ENCODE measurements at places on chromosomes 2 and 18. TPM values are rescaled to one million over a fixed set of nuclear protein-coding genes. Genes with fewer than 3 reads are reported as not detected.

The SLC40A1 gene
- 2.0 TPM for total RNA-seq

The GAD1 gene
- total RNA-seq, result 0.39 TPM

DNA sequence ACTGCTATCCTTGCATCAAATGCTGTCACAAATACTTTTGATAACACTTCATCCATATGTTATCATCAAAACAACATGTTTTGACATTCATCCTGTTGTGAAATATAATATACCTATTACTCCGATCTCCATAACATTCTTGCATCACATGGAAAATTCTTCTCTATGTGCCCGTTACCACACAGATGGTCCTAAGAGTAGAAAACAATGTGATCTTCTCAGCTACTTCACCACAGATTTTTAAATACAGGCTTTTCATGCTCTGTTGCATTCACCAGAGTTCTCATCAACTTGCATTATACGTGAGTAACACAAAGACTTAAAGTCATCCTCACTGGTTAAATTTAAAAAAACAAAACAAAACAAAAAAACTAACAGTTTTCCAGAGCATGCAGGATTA lies 1603.3 kb upstream of the ZEB2 start:
- DNase-seq, result no peak

DNA sequence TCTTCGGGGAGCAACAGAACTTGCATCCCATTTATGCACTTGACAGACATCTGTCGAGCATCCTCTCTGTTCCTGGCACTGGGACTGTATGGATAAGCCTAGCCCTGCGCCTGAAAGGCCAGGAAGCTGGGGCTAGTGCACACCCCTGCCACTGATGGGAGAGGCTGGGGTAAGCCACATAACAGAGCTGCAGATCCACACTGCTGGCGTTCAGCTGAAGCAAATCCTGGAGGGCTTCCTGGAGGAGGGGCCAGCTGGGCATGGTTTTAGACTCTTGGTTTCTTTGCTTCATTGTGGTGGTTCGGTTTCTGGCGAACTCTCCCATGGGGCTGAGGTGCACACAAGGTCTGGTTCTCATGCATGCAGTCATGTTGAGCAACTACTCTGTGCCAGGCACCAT lies 45.5 kb upstream of the FOSL2 start:
- no peak for DNase-seq

The LAMA1 gene
- 96.1 TPM for total RNA-seq

GRCh38 chr2:37866171-37866934 lies 58.7 kb upstream of the RMDN2 start:
- DNase-seq, result no peak

The DNPEP gene
- 39.5 TPM for total RNA-seq

- no peak for DNase-seq
Observed at GRCh38 chr2:234420408-234420807, 76.5 kb downstream of the ARL4C start.

The NAT8 gene
- not detected for total RNA-seq

DNA sequence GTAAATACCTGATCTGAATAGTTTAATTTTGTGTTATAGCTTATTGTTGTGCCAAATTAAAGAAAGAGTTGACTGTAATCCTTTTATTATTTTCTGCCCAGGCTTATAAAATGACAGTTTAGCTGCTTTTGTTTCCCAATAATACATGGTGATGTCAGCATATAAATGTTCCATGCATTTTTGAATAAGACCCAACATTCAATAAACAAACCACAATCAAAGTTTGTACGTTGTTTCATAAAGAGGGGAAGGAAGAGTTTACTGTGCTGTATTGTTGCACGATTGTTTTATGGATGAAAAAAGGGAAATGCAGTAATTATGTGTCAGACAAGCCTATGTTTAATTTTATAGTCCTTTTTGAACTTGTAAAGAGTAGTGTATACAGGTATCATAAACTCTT lies 177.2 kb upstream of the SCN7A start:
- no peak for DNase-seq

The DSC3 gene
- total RNA-seq, result 0.16 TPM

- no peak for DNase-seq
Observed at GRCh38 chr2:216349366-216349765, 22.9 kb downstream of the MARCHF4 start.

DNA sequence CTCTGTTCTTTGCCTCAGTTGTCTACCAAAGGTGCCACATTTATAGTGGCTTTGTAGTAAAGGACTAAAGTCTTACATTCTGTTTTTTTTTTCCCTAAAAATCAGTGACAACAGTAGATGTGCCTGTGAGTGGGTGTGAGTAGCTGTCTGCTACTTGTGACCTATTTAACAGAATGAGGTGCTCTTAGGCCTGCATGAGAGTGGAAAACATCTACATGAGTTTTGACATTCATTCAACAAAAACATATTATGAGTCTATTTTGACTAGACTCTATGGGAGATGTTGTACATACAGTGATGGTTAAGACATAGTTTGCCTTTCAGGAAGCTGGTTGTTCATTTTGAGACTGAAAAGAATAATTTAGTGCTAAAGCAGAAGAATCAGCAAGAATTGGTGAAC lies 36.7 kb downstream of the IL1R2 start:
- no peak for DNase-seq

DNA sequence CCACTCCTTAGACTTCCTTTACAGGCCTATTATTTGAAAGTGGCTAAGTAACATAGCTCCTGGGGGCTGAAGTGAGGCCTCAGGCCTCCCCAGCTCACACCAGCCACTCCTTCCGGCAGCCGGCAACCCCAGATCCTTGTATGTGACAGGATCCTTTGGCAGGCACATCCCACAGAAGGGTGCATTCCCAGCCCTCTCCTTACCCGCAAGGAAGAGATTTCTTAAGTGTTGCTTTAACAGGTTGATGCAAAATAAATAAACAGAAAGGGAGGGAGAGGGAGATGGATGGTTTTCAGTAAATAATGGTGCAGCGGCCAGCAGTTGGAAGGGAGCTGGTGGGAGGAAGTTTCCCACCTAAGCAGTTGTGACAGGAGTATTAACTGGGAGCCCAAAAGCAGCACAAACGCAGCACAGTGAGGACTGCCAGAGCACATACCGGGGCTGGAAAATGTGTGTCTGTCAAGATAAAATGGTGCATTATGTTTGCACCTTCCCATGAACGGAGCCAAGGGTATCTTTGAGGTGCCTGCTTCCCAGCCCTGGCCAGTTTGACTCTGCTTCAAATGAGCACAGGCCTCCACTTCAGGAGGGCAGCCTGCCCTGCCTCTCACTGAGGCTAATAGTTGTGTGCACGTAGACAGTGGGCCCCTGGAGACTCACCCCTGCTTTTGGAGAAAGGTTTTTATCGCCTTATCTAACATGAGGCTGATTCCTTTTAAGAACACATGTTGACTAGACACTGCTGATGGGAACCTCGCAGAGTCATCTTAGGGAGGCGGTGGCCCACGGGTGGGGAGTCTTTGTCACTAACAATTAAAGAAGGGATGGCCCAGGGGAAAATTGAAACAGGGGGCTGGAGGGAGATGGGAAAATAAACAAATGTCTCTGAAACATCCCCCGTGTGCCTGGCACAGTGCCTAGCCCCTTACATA lies 32.8 kb downstream of the NRP2 start:
- no peak for DNase-seq

DNA sequence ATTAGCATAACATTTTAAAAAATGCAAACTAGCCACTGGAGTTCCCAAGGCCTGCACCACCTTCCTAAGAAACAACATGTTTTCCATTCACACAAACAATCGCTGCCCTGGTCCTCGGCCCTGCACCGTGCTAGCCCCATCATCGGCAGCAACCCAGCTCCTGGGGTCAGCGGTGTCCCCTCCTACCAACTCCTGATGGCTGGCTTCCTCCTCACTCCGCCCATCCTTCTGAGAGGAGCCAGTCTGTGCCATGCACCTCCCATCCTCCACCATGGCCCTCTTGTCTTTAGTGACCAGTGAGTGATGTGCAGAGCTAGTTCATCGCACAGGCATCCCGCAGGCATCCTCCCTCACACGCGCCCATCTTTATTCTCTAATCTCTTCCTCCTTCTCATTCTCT lies 81.9 kb downstream of the LONRF2 start:
- DNase-seq, result no peak

The TNS1 gene
- total RNA-seq, result 11.3 TPM

GRCh38 chr2:240127191-240127750 lies 8.8 kb downstream of the COPS9 start:
- no peak for DNase-seq

DNA sequence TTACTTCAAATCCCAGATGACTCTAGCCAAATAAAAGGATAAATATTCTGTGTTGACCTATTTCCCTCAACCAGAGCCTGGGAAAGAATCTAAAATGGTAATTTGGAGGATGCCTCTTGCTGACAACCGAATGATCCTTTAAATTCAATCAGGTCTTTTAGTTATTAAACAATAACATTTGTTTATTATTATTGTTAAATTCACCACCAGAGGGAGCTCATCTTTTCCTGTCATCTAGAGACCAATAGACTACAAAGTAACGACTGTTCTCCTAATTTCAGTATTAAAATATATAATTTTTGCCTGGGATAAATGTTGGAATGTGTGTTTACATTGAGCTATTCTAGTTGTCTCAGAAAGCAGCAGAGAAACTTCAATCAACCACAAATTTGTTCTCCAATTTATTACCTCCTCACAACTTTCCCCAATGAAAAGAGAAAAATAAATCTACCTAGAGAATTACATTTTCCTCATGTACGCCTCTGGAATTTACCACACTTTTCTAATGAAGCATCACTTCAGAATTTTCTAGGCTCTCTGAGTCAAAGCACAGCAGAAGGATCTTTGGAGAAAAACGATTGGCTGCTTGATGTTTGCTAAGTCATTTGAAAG lies 142.7 kb downstream of the SCG2 start:
- no peak for DNase-seq

The ANKRD30BL gene
- total RNA-seq, result not detected

- DNase-seq, result no peak
Observed at GRCh38 chr2:36963106-36963505, 3.2 kb downstream of the STRN start.

The CTAGE1 gene
- not detected for total RNA-seq

The ANKRD36B gene
- total RNA-seq, result 34.2 TPM

- DNase-seq, result no peak
Observed at GRCh38 chr2:46974659-46975058, 59.1 kb upstream of the MCFD2 start.

The ARHGAP15 gene
- total RNA-seq, result 2.8 TPM

DNA sequence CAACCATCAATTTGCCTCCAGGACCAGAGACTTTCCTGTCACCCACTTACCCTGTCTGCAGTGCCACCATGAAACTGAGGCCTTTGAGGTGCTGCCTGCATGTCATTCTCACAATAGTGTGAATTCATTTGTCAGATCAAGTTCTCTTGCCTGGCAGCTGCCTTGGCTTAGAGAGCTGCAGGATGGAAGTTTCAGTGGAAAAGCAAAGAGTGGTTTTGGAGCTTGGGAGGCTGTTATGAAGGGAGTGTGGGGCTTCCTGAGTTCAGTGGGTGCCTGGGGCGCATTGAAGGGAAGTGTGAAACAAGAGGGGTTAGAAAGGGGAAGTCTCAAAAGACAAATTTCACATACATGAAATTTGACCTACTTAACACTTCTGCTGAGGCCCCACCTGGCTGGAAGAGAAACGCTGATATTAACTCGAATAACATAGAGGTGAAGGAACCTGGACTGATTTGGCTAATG lies 7.9 kb upstream of the LBH start:
- no peak for DNase-seq

DNA sequence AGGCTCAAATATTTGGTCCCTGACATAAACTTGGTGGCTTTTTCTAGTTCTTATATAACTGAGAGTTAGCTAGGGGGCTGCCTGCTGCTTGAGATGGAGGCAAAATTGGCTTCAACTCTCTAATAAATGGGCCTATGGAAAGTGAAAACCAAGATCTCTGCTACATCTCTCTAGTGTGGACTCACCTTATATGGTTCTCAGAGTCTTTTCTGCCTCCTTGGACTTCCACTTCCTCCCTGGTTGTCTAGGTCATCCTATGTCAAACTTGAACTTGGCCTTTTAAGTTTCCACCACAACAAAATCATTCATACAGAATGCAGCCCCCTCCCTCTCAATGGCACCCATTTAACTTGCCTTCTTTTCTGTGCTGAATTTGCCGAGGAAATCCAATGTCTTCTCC lies 23.9 kb upstream of the ARHGAP25 start:
- no peak for DNase-seq

The IL1F10 gene
- total RNA-seq, result not detected

The DUSP19 gene
- total RNA-seq, result 4.7 TPM

GRCh38 chr2:10297959-10298531 lies 4.7 kb upstream of the HPCAL1 start:
- no peak for DNase-seq

DNA sequence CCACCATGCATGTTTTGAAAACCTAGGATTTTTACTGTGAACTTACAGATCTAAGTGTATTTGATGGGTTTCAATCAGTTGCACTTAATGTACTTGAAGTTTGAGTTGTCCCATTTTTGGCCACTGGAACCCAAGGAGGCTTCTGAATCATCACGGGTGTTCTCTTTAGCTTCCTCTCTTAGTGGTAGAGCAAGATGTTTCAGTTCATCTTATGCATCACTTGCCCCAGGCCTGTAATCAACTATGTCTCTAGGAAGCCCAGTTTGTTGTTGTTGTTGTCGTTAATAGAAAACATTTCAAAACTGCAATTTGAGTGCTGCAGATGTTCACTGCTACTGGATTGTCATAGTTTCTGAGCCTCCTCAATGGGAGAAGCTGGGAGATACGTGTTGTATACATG lies 97.0 kb downstream of the FHOD3 start:
- DNase-seq, result no peak

DNA sequence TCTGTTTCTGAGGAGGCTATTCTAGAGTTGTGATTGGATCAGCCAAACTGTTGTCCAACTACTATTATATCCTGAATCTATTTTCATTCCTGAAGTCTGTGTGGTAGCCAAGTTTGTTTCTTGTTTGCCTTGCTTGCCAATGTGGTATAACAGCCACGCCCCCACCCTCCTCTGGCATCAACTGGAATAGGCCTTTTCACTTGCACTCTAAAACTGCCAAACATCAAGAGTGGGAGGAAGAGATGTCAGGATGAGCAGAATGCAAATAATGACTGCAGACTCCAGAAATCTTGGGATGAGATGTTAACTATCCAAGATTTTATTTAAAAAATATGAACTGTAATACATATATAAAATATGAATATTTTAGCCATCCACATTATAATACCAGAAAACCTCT lies 246.1 kb downstream of the NRXN1 start:
- DNase-seq, result no peak

DNA sequence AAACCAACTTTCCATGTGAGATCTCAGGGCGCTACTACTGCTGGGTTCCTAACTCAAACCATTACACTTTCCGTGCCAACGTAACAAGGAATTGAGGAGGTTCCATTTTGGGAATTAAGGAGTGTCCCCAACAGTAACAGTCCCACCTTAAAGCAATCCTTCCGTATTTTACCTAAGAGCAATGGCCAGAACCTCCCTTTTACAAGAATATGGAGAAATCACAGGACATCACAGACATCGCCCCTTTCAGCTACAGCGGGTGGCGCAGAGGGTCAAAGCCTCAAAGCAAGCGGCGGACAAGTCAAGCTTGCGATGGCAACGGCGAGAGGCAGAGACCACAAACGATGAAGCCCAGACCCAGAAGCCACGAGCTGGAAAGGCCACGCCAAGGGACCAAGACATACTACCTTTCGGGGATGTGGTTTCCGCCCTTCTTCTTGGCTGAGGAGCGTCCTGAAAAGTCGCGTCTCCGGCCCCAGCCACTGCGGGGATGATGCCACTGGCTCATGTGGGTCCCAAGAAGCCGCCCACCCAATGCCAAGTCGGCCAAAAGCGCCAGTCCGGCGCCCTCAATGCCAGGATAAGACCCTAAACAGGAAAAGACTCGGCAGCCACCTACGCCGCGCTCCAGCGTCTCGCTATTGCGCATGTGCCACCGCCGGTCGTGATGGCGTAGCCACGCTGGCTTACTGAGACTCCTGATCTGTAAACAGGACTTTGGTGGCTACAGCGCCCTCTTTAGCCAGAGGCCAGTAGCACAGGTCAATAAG lies at the start of gene DUSP11:
DUSP11 (minus strand) TSS at position 637 of the 770 bp plus-strand sequence; CDS start at position 508, 129 bp downstream.
- DNase-seq, result peak; percentile 98

All from neural crest cell (in vitro differentiated cells).